ENCODE measurements at places on chromosomes 5 and 9.
A peak's percentile ranks its signal among the peaks of the same experiment; 100 is the strongest.

DNA sequence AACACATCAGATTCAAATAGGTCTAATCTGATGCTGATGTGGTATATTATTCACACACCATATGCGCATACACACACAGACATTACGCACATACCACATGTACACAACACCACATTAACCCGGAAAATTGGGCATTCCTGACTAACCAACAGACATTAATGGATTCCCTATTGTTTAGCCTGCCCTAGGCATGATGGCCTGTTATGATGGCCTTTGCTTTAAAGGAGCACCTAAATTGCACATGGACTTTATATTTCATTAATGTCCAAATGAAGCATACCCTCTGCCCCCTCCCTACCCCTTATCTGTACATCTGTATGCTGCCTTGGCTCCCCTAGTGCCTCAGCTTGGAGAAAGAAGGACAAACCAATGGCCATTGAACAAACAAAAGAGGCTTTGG lies 127.7 kb upstream of the PRLR start:
- no peak for DNase-seq

DNA sequence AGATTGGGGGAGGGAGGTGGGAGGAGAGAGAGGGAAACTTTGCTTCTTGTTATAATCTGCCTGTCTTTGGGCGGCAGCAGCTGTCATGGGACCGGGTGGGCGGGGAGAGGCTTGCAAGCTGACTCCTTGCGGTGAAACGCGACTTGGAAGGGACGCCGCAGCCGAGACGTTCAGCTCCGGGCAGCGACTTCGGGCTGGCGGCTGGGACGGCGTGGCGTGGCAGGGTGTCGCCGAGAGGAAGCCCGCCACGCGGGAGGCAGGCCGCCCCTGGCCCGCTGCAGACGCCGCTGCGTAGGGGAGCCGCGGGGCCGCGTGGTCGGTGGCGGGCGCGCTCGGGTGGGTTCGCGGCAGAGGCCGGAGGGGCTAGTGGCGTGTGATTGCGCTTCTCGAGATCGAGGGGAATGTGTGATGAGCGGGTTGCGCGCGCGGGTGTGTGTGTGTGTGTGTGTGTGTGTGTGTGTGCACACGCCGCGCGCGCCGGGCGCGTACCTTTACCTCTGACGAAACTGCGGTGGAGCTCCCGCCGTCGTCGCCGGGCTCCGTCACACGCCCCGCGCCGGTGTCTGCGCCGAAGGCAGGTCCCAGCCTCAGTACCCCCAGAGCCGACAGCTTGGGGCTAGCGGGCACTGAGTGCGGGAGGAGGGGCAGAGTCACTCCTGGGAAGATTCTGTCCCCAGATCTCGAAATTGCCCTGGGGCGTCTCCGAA lies 1.7 kb downstream of the PPARGC1B start:
- peak; percentile 82 for DNase-seq

DNA sequence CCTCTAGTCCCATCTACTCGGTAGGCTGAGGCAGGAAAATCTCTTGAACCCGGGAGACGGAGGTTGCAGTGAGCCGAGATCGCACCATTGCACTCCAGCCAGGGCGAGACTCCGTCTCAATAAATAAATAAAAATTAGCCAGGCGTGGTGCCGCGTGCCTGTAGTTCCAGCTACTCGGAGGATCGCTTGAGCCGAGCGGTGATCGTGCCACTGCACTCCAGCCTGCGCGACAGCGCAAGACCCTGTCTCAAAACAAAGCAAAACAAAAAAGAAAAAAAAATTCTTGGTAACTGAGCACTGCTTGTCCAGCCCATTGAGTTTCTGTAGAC lies 710 bp upstream of the WDR55 start:
- no peak for DNase-seq

- no peak for DNase-seq
Measured at GRCh38 chr9:74696520-74696919, 191.2 kb downstream of the TRPM6 start.
